Posterior vena cava (tissue), 2 donors: ENCODE measurements at places on chromosomes 2 and 18. TPM values are rescaled to one million over a fixed set of nuclear protein-coding genes. Genes with fewer than 3 reads are reported as not detected.

DNA sequence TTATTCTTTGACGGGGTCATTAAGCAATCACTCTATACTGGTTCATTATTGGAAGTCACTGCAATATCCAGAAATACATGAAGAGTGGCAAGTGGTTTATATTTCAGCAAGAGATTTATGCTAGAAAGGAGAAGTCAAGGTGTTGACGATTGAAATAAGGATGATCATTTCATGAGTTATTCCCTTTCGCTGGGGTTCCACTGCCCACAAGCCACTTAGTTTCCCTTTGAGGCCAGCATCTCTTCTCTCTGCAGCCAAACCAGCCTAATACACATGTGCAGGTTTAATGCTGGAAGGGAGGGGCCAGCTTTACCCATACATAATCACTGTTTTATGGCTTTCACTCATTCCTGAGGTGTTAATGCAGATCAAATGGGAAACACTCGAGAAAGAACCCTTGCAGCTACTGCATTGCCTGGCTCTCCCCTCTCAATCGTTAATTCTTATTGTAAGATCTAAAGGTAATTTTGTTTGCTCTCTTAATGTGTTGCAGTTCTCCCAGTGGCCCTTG lies 108.4 kb downstream of the MEIS1 start:
- DNase-seq: no peak

DNA sequence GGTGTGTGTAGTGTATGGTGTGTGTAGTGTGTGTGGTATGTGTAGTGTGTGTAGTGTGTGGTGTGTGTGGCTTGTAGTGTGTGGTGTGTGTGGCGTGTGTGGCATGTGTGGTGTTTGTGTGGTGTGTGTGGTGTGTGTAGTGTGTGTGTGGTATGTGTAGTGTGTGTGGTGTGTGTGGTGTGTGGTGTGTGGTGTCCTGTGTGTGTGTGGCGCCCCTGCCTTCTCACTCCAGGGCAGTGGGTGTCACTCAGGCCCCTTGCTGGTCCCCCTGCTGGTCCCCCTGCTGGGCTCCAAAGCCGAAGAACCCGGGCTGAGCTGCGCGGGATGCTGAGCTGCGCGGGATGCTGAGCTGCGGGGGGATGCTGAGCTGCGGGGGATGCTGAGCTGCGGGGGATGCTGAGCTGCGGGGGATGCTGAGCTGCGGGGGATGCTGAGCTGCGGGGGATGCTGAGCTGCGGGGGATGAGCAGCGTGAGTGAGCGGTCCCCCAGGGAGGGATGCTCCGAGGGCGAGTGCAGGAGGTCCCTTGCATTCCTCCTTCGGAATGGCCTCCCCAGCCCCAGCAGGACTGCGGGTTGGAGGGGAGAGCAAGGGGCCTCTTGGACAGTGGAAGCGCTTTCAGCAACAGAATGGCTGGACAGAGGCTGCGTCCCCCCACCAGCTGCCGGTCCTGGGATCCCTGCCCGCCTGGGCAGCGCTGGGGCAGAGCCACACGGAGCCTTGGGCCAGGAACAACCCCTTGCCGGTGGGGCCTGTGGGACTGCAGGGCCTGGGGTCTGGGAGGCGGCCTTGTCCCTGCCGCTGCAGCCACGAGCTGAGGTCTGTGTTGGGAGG lies 3.4 kb upstream of the RTP5 start:
- DNase-seq: no peak

The HTR2B gene
- total RNA-seq: 9.4 TPM

The TLX2 gene
- not detected for total RNA-seq

The CD8B2 gene
- total RNA-seq: not detected
